ENCODE measurements at places on chromosomes 13 and 19. TPM values are rescaled to one million over a fixed set of nuclear protein-coding genes. Genes with fewer than 3 reads are reported as not detected.

GRCh38 chr19:14474827-14475226, 327 bp downstream of the PTGER1 start:
- DNase-seq: no peak

GRCh38 chr13:104900191-104900817, 1635.2 kb downstream of the EFNB2 start:
- DNase-seq: no peak

GRCh38 chr13:67650471-67650870, 420.3 kb upstream of the PCDH9 start:
- no peak for DNase-seq

PSMD8 gene
- 328 TPM for polyA plus RNA-seq

GRCh38 chr13:100347968-100348367, 240.6 kb downstream of the GGACT start:
- no peak for DNase-seq

DNA sequence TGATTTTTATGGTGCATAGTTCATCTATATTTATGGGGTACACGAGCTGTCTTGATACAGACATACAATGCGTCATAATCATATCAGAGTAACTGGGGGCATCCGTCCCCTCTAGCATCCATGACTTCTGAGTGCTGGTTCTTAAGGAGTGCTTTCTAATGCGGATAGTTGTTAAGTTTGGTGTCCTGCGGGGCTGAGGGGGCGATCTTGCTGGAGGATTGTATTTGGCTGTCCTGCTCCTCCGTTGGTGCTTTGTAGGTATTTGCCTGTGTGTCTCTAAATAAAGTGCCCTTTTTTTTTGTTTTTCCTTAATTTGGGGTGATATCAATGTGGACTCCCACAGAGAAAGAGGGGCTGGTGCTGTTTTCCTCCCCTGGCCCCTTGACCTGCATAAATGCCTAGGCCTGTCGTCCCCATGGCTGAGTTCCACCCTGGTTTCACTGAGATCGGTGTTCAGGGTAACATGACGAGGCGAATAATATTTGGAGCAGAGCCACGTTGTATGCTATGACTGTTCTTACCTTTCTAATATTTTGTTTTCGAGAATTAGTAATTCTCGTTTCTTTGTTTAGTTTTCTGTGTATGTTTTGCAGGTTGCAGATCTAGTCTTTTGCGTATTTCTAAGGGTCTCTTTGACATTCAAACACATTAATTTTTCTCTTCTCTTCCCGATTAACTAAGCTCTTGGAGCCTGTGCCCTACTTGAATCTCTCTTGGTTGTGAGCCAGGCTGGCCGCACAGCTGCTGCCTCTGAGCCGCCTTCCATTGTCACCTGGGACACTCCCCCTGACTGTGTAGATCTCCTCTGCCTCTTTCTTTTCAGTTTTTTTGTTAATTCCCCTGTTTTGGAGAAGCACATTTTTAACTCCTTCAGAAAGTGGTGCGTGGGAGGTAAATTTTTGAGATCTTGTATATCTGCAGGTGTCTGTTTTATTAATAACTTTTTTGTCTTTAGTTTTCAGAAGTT, 100.3 kb downstream of the ARHGEF7 start:
- no peak for DNase-seq

DNA sequence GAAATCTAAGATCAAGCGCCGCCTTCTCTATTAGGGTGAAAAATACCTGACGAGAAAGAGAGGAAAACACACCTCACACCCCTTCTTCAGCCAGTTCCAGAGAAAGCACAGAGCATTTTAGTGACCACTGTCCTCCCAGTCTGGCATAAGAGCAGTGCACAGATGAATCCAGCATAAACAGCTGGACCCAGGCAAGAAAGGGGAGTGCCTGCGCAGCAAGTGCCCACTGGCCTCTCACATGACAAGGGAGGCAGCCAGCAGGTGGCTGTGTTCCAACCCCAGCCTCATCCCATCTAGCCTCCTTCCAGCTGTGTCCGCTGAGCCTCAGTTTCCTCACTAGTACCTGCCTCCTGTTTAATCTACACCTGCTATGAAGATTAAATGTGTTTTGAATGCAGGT, 8.0 kb downstream of the MED26 start:
- DNase-seq: no peak

PSG4 gene
- polyA plus RNA-seq: 0.84 TPM

- no peak for DNase-seq
Observed at GRCh38 chr13:65650321-65650720, 1579.8 kb downstream of the PCDH9 start.

DNA sequence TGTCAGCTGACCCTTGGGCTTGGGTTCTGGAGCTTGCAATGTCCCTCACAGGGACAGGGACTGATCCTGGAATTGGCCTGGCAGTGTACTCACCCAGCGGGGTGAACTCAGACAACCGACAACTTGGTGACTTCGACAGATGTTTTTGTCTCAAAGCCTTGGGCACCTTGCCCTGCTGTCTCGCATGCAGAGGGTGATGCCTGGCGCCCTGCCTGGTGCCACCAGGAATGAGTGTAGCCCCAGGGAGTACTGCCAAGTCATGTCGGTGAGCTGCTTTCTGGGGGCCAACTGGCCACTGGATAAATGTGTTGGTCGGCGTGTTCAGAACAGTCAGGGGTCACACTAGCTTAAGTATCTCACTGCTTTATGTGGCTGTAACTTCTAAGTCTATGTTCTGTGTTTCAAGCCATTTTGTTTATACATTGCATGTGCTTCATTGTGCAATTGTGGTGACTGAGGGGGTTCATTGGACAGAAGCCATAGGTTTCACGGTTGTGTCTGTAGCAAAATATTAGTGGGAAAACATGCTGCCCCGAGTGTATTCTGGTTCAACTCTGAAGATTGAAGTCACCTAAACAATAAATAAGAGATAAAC, 96.3 kb upstream of the TNFSF11 start:
- DNase-seq: no peak

AP1M2 gene
- 0.17 TPM for polyA plus RNA-seq

SIGLEC12 gene
- polyA plus RNA-seq: not detected

DNA sequence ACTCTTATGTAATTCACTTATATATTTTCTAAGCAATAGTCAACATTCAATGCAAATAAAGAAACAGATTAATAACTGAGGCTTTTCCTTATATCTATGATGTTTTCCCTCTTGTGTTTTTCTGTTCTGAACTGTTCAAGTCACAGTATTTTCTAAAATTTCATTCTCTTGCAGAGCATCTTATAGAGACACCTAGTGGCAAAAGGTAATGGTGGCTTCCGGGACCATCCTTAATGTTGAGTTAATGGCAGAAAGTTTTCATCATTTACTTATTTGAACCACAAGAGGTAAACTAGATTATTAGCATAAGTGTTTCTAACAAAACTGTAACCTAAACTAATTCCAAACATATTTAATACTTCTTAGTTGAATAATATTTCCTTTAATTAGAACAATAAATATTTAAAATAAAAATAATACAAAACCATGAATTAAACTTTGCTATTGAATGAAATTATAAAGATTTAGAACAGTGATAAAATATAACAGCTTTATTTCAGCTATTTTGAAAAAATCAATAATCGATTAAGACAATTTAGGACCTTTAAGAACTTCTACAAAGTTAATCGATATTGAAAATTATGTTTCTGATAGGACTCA, 1.7 kb upstream of the SLITRK5 start:
- no peak for DNase-seq

All from AG04450 (cell line).